ENCODE measurements at places on chromosomes 13 and 19. TPM values are rescaled to one million over a fixed set of nuclear protein-coding genes. Genes with fewer than 3 reads are reported as not detected.

The PSPC1 gene
- total RNA-seq = 42.7 TPM

The CALR3 gene
- not detected for total RNA-seq

The VSTM2B gene
- 0.09 TPM for total RNA-seq

The ZNF154 gene
- total RNA-seq = not detected

The DNAJC15 gene
- 0.02 TPM for total RNA-seq

All from A549 treated with CORT108297 at 1 μM for 4 hours (cell line).